HAP-1 (cell line): ENCODE measurements at places on chromosomes 13 and 19.

GRCh38 chr13:30529085-30529834 lies 63.5 kb upstream of the HMGB1 start:
- DNase-seq: no peak

GRCh38 chr19:47274891-47275761 lies 441 bp downstream of the INAFM1 start:
- no peak for DNase-seq

DNA sequence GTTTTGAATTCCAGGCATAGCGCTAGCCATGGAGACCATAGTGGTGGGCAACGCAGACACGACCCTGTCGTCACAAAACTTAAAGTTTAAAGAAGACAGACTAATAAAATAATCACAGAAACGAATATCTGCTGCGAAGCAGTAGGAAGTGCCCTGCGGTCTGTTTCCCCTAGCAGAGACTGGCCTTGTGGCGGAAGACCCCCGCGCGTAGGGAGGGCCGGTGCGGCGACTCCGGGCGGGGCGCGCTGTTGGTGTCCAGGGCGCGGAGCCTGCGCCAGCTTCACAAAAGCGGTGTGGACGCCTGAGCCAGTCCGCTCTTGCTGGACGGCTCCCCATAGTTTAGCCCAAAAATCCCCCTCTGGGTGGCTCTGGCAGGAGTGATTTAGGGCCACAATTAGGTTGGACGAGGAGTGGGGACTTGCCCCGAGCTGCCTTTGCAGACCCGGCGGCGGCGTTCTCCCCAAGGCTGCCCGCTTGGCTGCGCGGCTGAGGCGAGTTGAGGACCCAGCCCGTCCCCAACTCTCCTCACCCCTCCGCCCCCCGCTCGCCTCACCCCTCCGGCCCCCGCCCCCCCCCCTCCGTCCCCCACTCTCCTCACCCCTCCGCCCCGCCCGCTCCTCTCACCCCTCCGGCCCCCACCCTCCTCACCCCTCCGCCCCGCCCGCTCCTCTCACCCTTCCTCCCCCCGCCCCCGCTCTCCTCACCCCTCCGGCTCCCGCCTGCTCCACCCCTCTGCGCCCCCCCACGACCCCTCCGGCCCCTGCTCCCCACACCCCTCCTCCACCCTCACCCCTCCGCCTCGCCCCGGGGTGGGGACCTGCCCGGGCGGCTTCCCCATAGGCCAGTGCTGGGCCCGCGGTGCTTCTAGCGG lies 14.2 kb upstream of the LATS2 start:
- peak; percentile 75 for DNase-seq

DNA sequence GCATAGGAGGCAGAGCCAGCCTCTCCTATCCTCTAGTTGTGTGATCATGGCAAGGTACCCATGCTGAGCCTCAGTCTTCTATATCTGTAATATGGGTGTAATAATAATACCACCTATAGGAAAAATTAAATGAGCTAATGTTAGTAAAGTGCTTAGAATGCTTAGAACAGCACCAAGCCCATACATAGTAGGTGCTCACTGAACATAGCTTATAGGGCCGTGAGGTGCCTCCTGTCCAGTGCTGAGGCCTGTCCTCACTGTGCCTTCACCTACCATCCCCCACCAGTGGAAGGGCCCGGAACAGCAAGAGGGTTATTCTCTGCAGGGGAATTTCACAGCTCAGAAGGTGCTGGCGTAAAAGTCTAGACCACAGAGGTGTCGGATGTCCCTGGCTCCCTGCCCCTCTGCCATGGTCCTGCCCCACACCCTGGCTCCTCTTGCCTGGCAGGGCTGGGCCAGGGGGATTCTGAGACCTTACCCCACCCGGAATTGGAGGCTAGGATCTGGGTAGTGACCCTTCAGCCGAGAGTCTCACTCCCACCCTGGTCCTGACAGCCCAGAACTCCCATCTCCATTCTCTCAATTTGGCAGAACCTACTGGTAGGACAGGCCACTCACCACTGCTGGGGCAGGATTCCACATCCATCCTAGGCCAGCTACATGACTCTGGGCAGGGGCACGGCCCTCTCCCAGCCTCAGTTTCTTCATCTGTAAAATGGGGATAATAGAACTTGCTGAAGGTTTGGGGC lies 2.2 kb upstream of the SCN1B start:
- DNase-seq: no peak

- no peak for DNase-seq
Measured at GRCh38 chr13:103164251-103164650, 98.0 kb upstream of the SLC10A2 start.

- no peak for DNase-seq
Measured at GRCh38 chr13:45196622-45197021, 4.2 kb downstream of the KCTD4 start.

DNA sequence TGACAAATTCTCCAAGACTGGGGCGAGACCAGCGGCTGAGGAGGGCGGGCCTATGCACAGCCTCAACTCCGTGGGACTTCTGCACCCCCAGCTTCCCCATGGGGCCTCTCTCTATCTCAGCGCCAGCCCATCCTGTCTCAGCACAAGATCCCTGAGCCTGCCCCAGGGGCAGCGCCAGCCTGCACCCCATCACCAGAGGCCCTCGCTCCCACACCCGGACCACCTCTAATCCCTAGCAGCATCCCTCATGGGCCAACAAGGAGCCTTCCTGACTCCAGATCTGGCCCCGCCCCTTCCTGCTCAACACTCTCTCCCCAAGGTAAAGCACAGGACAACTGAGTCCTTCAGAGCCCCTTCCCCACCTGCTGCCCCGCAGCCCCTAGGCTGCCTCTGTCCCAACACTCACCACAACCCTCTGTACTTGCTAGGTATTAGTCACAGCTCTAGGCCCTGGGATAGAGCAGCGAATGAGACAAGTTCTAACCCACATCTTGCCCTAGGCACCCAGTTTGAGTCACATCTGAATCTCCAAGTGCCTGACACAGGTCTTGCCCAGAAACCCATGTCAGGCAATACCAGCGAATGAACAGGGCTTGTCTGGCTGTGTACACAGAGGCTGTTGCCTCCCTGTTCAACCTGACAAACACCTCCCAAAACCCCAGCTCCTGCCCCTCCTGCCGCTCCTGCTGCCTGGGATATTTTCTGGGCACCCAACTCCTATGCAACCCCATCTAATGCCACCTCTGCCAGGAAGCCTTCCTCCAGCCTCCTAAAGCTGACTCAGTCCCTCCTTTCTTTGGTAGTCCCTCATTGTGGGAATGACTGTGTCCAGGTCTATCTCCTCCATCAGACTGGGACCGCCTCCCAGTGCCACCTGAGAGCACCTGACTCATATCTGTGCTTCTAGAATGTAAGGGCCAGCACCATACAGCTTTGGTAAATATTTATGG lies 18.6 kb downstream of the GRIK5 start:
- DNase-seq: no peak
